ENCODE measurements at places on chromosomes 2 and 18. TPM values are rescaled to one million over a fixed set of nuclear protein-coding genes. Genes with fewer than 3 reads are reported as not detected.

DNA sequence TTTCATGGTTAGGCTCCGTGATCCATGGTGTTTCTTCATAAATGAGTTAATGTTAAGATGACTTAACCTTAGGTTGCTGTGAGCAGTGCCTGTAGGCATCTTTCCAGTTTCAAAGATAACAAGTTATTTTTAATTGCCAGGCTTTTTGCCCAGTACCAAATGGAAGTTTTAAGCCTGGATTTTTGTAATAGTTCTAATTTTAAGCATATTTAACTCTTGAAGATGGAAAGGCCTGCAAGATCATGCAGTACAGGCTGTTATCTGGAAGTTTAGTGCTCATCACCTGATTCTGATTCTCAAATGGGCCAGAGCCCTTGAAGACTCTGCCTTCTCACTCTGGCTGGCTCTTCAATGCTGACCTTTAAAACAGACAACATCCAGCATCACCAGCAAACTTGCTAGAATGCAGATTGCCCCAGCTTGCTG lies 141.3 kb downstream of the NCK2 start:
- DNase-seq = peak; percentile 79

GRCh38 chr18:35157181-35157580 lies 83.7 kb upstream of the ZNF397 start:
- no peak for DNase-seq

GRCh38 chr2:66889632-66889882 lies 454.6 kb downstream of the MEIS1 start:
- no peak for DNase-seq

- peak; percentile 98 for DNase-seq
Observed at GRCh38 chr18:8858888-8859511, 153.6 kb downstream of the MTCL1 start.

- DNase-seq = no peak
Observed at GRCh38 chr18:54222922-54223567, 1.4 kb downstream of the MBD2 start.

- DNase-seq = no peak
Observed at GRCh38 chr2:105038383-105039061, 653 bp downstream of the MRPS9 start.

- no peak for DNase-seq
Observed at GRCh38 chr2:43196768-43197587, 29.4 kb downstream of the ZFP36L2 start.

- DNase-seq = peak; percentile 5
Observed at GRCh38 chr2:212619954-212620353, 81.4 kb upstream of the ERBB4 start.

DNA sequence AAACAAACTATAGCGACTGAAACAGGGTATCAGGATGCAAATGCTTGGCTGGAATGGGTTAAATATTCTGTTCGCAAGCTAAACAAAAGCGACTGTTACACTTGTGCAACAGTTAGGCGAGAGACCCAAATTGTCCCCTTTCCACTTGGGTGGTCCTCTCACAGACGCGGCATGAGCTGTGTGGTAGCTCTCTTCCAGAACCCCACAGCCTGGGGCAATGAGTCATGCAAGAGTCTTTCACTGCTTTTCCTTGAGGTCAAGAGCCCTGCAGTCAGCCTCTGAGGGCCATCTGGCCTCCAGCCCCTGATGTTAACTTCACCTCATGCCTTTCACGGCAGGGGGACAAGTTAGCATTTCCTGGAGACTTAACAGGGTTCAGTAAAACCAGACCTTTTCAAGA lies 25.7 kb downstream of the SULT1C4 start:
- peak; percentile 72 for DNase-seq

DNA sequence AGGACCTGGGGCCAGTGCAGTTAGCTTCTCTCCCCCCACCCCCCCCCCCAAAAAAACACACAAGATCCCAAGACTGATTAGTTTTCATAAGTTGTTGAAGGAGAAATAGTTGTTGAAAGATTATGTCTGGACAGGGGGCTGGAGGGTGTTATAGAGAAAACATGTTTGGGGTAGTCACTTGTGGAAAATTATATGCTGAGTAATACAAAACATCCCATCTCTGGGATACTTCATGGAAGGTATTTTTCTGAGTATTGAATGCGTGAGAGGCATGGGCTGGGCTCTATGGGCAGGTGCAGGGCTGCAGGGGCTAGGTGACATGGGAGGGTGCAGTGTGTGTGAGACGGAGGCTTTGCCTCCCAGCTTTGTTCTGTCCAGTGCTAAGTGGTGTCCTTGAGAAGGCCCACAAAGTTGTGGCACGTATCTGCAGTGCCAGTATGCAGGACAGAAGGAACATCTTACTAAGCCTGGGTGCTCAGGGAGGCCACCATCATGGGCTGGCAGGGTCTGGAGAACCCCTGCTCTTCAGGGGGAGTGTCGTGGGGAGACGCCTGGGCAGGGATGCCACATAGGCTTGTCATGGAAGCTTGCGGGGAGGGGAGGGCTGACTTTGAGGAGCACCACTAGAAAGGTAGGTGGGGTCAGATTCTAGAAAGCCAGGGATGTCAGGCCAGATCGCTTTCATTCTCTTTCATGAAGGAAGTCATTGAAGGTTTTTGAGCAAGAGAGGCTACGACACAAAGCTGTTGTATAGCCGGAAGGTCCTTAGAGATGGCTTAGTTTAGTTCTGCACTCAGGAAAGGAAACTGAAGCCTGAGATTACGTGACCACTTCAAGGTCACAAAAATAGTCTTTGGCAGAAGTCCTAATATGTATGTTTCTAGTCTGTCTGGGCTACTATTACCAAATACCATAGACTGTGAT lies 232.0 kb downstream of the LDLRAD4 start:
- DNase-seq = no peak

- DNase-seq = no peak
Observed at GRCh38 chr18:72820571-72820970, 47.2 kb downstream of the NETO1 start.

The COL4A4 gene
- 0.51 TPM for total RNA-seq

The FABP1 gene
- total RNA-seq = not detected

The AGXT gene
- not detected for total RNA-seq

The RPS27A gene
- total RNA-seq = 679 TPM

The VSNL1 gene
- total RNA-seq = 1.2 TPM

The DSEL gene
- total RNA-seq = 157 TPM

The SCN2A gene
- total RNA-seq = 2.1 TPM

Data from fibroblast of lung (primary cell).